ENCODE measurements at places on chromosomes 2 and 18.

DNA sequence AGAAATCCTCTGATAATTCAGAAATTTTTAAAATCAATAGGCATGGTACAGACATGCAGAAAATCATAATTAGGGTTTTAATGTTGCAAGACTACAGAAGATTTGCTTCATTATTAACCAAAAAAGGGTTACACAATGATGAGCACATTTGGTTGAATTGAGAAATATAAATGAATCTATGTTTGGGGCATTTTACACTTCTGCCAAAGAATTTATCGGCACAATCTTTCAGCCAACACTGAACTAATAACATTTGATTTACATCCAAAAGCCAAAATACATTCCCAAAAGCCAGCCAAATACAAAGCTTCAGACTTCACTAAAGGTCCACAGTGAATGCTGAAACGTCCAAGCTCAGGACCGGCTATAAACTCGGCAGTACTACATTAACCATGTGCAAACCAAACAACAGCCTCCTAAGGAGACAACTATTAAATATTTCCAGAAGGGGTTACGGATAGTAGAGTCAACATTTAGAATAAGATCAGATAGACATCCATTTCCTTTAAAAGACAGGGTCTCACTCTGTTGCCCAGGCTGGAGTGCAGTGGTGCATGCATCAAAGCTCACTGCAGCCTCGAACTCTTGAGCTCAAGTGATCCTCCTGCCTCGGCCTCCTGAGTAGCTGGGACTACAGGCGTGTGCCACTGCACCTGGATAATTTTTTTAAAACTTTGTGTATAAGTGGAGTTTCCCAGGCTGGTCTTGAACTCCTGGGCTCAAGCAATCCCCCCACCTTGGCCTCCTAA, 29.4 kb downstream of the SPRED2 start:
- no peak for DNase-seq

DNA sequence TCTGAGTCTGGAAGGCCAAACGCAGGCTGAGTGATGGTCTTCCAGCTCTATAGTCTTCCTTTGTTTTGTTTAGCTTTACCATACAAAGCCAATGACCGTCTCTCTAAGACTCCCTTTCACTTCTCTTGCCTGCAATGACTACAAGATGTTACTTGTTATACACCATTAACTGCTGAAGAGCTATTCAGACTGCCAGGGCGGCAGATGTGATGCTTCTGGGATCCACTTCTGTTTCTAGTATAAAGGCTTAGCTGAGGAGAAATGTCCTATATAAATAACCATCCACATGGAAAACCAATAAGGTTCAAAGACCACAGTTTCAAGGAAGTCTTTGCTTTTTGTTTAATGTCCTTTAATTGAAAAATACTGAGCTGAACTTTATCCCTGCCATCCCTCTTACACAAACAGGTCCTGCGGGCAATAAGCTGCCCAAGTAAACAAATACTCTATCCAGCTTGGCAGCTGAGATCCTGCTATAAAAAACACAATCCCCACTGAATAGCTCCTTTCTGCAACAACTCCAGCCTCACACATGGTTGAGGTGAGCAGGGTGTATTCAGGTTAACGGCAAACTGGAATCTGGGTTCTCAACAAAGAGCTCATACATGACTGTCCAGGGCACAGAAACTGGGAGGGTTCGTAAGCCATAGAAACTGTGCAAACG, 124.6 kb downstream of the VIT start:
- no peak for DNase-seq

- no peak for DNase-seq
These were observed 271.8 kb downstream of the MTX2 start for GRCh38 chr2:176540995-176541394.

GRCh38 chr18:54411781-54412180, 54.1 kb downstream of the C18orf54 start:
- no peak for DNase-seq

GRCh38 chr2:12861344-12861930, 144.7 kb downstream of the TRIB2 start:
- DNase-seq: no peak

DNA sequence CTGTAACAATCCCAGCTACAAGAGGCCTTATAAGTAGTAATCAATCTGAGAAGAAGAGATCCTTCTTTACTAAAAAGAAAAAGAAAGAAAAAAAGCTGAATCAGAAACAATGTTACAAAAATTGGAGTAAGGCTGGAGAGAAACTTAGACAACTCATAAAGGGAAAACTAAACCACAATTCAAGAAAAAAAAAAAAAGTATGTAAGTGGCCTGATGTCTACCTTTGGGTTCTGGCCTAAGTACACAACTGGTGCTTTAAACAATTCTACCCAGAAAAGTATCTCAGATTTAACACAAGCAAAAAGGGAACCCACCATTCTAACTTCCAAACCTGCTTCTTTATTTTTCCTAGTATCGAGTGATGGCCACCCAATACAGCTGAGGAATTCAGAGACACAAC, 45.3 kb downstream of the ZNF521 start:
- DNase-seq: no peak

- no peak for DNase-seq
These were observed 27.0 kb downstream of the RPRM start for GRCh38 chr2:153451611-153452010.

GRCh38 chr2:50443868-50444630, 587.9 kb downstream of the NRXN1 start:
- DNase-seq: no peak

GRCh38 chr2:157420771-157421323, 23.0 kb downstream of the CYTIP start:
- peak; percentile 19 for DNase-seq

- DNase-seq: no peak
These were observed 38.9 kb upstream of the SERPINE2 start for GRCh38 chr2:224077773-224078507.

DNA sequence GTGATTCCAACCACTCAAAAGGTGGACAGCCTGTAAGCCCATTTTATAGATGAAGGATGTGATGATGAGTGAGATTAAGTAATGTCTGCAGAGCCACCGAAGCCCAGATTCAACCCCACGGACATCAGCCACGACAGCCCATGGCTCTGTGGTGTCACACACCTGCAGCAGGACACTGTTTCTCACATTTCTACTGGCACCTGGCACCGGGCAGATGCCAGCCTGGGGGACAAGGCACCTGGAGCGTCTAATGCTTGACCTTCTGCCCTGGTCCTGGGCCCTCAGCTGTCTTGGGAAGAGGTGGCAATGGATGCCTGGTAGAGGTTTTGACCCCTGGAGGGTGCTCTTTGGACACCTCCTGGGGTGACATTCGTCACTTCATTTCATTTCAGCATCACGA, 176.3 kb downstream of the ANAPC1 start:
- DNase-seq: no peak

DNA sequence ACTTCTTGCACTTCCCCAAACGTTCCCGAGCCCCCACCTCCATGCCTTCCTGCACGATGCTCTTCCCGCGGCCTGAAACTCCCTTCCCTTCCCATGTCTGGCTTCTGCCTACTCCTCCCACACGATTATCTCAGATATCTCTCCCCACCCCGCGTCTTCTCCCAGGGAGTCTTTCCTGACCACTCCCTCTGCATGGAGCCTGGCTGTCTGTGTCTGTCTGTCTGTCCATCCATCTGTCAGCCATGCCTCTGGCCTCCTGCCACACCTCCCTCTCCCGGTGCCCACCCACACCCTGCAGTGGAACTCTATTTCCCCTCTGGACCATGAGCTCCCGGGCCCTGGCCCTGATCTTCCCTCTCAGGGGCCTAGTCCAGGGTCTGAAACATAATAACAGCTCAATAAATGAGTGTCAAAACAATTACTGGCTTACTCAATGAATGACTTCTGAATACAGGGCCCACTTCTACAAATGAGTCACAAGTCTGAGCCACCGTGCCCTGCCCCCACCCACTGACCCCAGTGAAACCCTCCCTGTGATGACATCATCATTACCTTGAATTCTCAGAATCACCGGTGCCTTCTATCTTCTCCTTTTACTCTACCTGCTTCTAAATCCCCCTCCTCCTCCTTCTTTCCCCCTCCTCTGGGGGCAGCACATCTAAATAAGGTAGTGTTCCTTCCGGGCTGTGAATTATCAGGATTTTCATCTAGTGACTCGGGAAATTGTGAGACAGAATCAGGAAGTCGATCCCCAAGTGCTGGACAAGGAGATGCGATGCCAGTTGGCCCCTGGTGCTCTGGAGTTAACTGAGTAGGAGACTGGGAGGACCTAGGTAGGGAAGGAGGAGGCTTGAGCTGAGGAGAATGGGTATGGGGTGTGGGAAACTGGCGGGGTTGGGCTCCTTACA, 46.1 kb upstream of the PLB1 start:
- no peak for DNase-seq

Data from epithelial cell of proximal tubule (primary cell).